Psoas muscle (tissue), 8 donors: ENCODE measurements at places on chromosomes 3 and 15. TPM values are rescaled to one million over a fixed set of nuclear protein-coding genes. Genes with fewer than 3 reads are reported as not detected.

GRCh38 chr3:193980905-193981304 is 155.0 kb upstream of the HES1 start:
- no peaks in the 10 kb centered on the region for H3K36me3 ChIP-seq
- H3K27ac ChIP-seq: no peak overlapping the region
- no peak for DNase-seq
- peaks cover 19% of the 10 kb centered on the region for H3K4me1 ChIP-seq
- no peak overlapping the region for H3K4me3 ChIP-seq

- peak overlapping the region; percentile 86 for H3K4me3 ChIP-seq
- no peaks in the 10 kb centered on the region for H3K27me3 ChIP-seq
- peak overlapping the region; percentile 92 for H3K27ac ChIP-seq
- DNase-seq: no peak
Measured at GRCh38 chr3:88149101-88149508, 654 bp upstream of the C3orf38 start.

- H3K4me1 ChIP-seq: peaks cover 10% of the 10 kb centered on the region
- peaks cover 40% of the 10 kb centered on the region for H3K36me3 ChIP-seq
- no peak overlapping the region for H3K27ac ChIP-seq
- H3K4me3 ChIP-seq: no peak overlapping the region
- no peaks in the 10 kb centered on the region for H3K27me3 ChIP-seq
Measured at GRCh38 chr3:57234613-57235575, 7.4 kb downstream of the APPL1 start.

GRCh38 chr3:134885877-134886621 is 91.0 kb downstream of the EPHB1 start:
- H3K27ac ChIP-seq: no peak overlapping the region
- H3K4me3 ChIP-seq: no peak overlapping the region
- no peaks in the 10 kb centered on the region for H3K27me3 ChIP-seq
- no peaks in the 10 kb centered on the region for H3K4me1 ChIP-seq

Gene IGSF11
- 4.2 TPM for total RNA-seq
